ENCODE measurements at places on chromosomes 16 and 17. TPM values are rescaled to one million over a fixed set of nuclear protein-coding genes. Genes with fewer than 3 reads are reported as not detected.
A peak's percentile ranks its signal among the peaks of the same experiment; 100 is the strongest.

- no peak for DNase-seq
These were observed 68.5 kb downstream of the CLEC16A start for GRCh38 chr16:11012841-11013240.

The ADAP2 gene
- total RNA-seq, result 4.4 TPM

GRCh38 chr17:76868176-76868668 lies at the start of gene MGAT5B:
Gene MGAT5B (plus strand): TSS chr17:76868404. CDS start chr17:76869030, 626 bp downstream.
- peak; percentile 63 for DNase-seq

The ATP2C2 gene
- total RNA-seq, result 126 TPM

DNA sequence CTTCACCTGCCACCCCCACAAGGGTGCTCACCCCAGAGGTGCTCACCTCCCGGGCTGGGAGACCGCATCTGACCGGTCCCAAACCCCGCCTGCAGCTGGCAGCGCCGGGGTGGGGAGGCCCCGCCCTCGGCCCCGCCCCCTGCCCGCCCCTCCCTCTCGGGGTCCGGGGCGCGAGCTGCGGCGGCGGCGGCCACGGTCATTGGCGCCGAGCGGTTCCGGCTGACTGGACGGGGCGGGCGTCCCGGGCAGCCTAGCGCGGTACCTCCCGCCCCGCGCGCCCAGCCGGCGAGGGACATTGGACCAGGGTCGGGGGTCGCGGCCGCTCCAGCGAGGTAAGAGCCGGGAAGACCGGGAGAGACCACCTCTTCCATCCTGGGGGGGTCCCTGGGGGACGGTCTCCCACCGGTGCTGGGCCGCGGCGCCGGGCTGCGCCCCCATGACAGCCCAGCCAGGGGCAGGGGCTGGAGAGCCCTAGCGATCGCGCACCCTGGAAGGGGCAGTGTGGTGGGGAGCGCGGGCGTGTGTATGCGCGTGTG lies at the start of gene CACNG5:
CACNG5 (plus strand) TSS at position 199 of the 536 bp plus-strand sequence. CDS start 42,216 bp downstream, outside the sequence.
- DNase-seq, result no peak

All from colonic mucosa (tissue), 4 donors.